ENCODE measurements at places on chromosomes 7 and 10. TPM values are rescaled to one million over a fixed set of nuclear protein-coding genes. Genes with fewer than 3 reads are reported as not detected.

GRCh38 chr10:12862459-12862858 lies 139.1 kb downstream of the CCDC3 start:
- H3K36me3 ChIP-seq: no peaks in the 10 kb centered on the region
- H3K4me3 ChIP-seq: no peak overlapping the region
- no peaks in the 10 kb centered on the region for H3K4me1 ChIP-seq
- H3K27me3 ChIP-seq: peaks cover 5% of the 10 kb centered on the region

The MYL7 gene
- total RNA-seq: not detected

The PRKCQ gene
- total RNA-seq: 70.0 TPM

The GOLGA7B gene
- total RNA-seq: 12.0 TPM

Measured in T-helper 17 cell (primary cell).